Activated naive CD8-positive, alpha-beta T cell treated with anti-CD3 and anti-CD28 coated beads for 36 hours (primary cell): ENCODE measurements at places on chromosomes 7 and 10. TPM values are rescaled to one million over a fixed set of nuclear protein-coding genes. Genes with fewer than 3 reads are reported as not detected.
A peak's percentile ranks its signal among the peaks of the same experiment; 100 is the strongest.

DNA sequence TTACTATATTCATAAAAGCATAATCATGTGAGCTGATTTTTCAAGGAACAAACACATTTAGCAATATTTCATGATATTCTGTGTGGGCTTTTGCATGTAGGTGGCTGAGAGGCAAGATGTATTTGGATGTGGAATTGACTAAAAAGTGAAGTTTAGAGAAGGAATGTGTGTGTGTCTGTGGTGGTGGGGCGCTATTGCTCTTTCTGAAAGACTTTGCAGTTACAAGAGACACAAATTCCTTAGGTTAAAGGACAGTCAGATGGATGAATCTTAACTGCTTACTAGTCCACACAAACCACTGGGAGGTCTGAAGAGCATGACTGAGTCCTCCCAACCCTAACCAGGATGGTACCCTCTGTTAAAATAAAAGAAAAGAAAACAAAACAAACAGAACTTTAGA lies 200.1 kb downstream of the SDHAF3 start:
- DNase-seq = no peak
- H3K4me3 ChIP-seq = no peak overlapping the region
- no peak overlapping the region for H3K27ac ChIP-seq
- no peaks in the 10 kb centered on the region for H3K4me1 ChIP-seq

GRCh38 chr10:73110345-73110849 lies at the start of gene NUDT13:
Gene NUDT13 (plus strand): TSS chr10:73110455. CDS start chr10:73114366, 3,911 bp downstream.
- no peaks in the 10 kb centered on the region for H3K27me3 ChIP-seq
- DNase-seq = peak; percentile 48
- H3K4me1 ChIP-seq = peaks cover 13% of the 10 kb centered on the region
- peak within 1 kb of the TSS; percentile 92 for H3K27ac ChIP-seq

GRCh38 chr7:108561047-108561619 lies 8.4 kb downstream of the THAP5 start:
- peaks cover 61% of the 10 kb centered on the region for H3K36me3 ChIP-seq
- peaks cover 5% of the 10 kb centered on the region for H3K4me1 ChIP-seq
- H3K4me3 ChIP-seq = no peak overlapping the region

CNNM1 gene
- total RNA-seq = 1.0 TPM

OR6V1 gene
- total RNA-seq = not detected
